ENCODE measurements at places on chromosomes 11 and 22.

DNA sequence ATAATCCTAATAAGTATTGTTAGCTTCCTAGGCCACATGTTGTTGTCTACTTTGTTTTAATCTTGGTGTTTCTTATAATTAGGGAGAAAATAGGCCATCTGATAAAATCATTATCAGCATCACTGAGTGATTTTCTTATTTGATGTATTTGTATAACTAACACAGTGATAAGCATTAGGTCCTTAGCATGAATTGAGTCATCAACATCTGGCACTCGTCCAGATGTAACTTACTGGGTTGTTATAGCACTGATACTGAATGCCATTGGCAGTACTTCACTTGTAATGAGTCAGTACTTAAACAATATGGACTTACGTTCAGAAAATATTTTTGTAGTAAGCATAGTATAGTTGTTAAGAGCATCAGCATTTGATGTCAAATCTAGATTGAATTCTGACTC, 16.2 kb downstream of the API5 start:
- no peak for DNase-seq

- DNase-seq: no peak
Measured at GRCh38 chr11:57490456-57491248, 24.9 kb downstream of the SLC43A1 start.

GRCh38 chr11:112159098-112160065, 4.5 kb downstream of the IL18 start:
- DNase-seq: no peak

DNA sequence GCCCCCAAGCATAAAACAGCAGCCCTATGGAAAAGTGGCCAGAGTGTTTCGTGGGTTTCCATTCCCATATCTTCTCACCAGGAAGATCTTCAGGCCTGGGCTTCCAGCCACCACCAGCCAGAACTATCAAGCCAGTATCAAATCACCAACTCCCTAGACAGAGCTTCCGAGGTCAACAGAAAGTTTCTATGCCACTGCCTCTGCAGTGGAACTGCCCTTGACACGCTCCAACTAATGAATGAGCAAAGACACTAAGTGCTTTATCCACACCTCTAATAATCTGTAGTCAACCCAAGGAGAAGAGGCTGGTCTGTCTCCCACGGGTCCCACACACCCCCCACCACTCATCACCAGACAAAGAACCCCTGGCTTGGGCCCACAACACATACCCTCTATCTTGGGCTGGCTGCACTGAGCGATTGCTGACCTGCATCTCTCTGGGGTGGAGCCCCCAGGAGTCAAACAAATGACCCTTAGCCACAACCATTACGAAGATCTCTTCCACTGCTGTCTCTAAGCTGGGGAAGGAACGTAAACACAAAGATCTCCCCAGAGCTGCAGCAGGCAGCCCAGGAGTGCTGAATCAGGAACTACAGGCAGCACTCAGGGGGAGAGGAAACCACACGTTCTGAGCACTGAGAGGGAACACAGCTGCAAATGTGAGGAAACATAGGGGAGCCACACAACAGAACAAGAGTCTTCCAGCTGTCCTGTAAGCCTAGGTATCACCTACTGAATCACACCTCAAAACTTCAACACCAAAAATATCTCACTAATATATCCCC, 9.7 kb downstream of the OR5AN1 start:
- DNase-seq: no peak

DNA sequence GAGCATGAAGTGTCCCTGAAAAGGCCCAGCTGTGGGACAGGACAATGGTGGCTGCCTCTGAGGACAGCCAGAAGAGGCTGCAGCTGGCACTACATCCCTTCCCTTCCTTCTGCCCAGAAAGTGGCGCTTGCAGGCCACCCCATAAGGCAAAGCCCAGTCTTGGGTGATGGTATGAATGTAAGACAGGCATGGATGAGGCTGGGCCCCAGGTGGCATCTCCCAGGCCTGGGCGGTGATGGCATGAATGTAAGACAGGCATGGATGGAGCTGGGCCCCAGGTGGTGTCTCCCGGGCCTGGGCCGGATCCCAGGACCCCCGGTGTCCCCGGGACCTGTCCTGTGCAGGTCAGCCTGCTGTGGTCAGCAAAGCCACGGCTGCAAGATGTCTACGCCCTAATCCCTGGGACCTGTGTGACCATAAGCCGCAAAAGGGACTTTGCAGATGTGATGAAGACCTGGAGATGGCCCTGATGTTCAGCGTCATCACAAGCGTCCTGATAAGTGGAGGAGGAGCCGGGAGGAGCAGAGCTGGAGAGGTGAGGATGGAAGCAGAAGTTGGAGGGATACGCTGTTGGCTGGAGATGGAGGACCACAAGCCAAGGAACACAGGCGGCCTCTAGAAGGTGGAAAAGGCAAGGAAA, 181.1 kb downstream of the CTTN start:
- no peak for DNase-seq

GRCh38 chr11:93326681-93327080, 3.9 kb upstream of the DEUP1 start:
- DNase-seq: no peak

DNA sequence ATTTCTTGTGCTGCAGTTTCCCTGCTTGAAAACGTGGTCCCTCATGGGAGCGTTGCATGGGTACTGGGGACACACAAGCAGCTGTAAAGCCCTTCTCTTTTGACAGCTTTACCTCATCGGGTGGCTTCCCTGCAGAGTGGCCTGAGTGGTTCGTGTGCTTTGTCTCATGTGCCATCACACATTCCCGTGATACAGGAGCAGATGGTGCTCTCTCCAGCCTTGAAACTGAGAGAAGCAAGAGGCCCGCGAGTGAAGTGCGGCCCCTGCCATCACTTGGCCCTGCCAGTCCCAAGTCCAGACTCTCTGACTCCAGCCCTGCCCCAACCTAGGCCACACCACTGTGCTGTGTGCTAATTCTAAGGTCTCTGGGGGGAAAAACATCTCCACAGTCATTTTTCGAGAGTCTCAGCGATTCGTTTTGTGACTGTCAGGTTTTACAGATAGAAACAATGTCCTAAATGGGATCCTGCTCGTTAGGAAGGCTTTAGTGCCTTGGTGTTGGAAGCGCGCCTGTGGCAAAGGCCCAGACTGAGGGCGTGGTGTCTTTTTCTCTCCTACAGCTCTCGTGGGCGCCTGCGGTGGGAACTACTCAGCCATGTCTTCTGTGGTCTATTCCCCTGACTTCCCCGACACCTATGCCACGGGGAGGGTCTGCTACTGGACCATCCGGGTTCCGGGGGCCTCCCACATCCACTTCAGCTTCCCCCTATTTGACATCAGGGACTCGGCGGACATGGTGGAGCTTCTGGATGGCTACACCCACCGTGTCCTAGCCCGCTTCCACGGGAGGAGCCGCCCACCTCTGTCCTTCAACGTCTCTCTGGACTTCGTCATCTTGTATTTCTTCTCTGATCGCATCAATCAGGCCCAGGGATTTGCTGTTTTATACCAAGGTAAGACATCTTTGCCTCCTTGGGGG, 64.2 kb downstream of the KREMEN1 start:
- DNase-seq: peak; percentile 4

DNA sequence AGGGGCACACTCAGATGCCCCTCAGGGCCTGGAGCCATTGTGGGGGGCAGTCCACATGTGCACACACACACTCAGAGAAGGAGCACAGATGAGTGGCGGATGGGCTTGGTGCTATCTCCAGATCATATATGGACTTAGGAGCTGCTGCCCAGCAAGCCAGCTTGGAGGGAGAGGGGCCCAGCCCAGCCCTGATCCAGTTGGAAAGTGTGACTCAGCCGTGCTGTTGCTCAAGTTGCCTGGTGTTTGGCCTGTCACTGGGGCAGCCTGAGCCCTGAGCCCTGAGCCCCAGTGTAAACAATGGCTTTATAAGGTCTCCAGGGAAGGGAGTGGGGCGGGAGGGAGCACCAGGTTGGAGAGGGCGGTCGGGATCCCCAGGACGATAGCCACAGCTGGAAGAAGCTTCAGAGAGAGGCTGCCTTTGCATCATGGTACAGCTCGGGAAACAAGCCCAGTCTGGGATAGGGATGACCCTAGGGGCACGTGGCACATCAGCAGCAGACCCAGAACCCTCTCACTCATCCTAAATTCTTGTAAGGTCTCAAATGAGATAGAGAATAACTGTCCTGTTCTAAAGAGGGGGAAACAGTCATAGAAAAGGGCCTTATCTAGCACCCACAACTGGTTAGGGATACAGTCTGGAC, 4.8 kb downstream of the SELENOM start:
- no peak for DNase-seq

DNA sequence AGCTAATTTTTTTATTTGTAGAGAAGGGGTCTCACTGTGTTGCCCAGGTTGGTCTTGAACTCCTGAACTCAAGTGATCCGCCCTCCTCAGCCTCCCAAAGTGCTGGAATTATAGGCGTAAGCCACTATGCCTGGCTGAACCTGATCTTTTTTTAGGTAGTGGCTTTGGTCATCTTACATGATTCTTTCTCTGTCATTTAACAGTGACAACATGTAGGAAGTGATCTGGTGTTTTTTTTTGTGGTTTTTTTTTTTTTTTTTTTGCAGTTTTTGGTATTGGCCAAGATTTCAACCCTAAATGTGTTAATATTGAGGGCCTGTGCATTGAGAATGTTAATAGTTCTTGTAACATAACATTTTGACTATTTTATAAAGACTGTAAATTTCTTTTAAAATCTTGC, 8.0 kb upstream of the FERMT3 start:
- DNase-seq: no peak

- no peak for DNase-seq
Measured at GRCh38 chr11:121425828-121426227, 26.3 kb upstream of the SORL1 start.

DNA sequence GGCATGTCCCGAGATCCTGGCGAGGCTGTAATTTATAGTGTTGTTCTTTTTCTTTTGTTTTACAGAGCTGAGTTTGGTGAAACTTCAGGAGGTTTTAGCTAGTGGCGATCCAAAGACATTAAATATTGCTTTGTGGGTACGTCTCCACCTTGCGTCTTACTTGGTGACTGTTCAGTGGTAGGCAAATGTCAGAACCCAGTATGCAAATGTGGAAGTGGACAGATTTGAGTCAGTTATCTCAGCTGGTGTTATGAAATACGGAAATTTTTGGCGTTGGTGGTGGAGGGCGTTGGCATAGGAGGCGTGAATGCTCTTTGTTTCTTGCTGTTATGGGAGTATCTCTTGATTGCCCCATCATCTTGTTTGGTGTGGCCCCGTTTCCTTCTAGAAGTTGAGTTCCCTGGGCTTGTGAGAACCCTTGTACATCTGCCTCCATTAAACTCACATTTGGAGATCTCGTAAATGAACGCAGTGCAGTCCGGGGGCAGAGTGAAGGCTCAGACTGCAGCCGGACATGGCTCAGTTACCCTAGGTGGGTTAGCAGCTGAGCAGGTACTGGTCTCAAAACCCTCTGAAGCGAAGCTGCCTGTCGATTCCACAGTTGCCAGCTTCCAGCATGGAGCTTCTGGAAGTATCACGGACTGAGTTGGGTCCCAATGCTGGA, 39.9 kb downstream of the PTPRJ start:
- no peak for DNase-seq

- no peak for DNase-seq
Measured at GRCh38 chr11:1717745-1718144, 20.8 kb downstream of the KRTAP5-6 start.

- DNase-seq: no peak
Measured at GRCh38 chr11:31326470-31327148, 42.9 kb downstream of the DCDC1 start.

DNA sequence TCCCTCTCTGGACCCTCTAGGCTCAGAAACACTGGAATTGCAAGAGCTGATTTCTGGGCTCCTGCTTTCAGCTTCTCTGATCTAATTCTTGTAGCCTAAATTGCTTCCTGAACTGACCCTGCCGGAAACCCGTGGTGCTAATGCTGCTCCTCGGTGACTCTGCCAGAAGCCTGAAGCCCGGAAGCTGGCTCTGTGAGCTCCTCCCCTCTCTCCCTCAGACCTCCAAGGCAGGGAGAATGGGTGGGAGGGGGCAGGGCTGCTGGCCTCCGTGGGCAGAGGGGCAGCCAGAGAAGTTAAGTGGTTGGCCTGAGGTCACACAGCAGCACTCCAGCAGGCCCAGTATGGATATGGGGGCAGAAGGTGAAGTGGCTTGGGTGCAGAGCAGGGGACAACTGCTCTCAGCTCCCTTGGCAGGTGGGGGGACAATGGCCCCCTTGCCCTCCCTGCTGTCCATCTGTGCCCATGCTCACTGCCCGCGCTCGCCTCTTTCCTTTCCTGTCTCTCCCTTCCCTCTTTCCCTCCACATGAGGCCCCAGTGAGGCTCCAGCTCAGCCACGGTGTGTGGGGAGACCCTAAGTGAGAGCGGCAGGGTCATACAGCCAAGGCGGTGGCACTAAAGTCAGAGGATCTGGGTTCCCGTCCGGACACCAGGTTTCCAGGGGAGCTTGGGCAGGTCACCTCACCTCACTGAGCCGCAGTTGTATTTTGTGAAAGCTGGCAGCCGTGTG, 16.2 kb downstream of the CAPN5 start:
- DNase-seq: no peak

DNA sequence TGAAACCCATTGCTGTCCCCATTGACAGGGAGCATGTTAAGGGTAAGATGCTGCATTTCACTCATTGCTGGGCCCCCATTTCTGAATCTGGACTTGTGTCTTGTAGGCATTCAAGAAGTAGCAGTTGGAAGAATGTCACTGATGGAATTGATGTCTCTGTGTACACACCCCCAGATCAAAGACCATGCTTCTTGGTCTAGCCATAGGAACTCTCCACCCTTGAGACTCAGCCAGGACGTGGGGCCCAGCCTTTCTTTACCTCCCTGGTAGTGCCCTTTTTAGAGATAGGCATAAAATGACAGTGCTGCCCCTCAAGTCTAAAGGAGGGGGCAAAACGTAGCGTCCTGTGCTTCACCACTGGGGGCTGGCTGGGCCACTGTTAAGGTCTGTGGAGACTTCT, 135.1 kb downstream of the TEAD1 start:
- no peak for DNase-seq

- DNase-seq: no peak
Measured at GRCh38 chr11:38156495-38157146, 1558.6 kb upstream of the RAG2 start.

- no peak for DNase-seq
Measured at GRCh38 chr11:124837491-124837856, 27.8 kb upstream of the ROBO3 start.

DNA sequence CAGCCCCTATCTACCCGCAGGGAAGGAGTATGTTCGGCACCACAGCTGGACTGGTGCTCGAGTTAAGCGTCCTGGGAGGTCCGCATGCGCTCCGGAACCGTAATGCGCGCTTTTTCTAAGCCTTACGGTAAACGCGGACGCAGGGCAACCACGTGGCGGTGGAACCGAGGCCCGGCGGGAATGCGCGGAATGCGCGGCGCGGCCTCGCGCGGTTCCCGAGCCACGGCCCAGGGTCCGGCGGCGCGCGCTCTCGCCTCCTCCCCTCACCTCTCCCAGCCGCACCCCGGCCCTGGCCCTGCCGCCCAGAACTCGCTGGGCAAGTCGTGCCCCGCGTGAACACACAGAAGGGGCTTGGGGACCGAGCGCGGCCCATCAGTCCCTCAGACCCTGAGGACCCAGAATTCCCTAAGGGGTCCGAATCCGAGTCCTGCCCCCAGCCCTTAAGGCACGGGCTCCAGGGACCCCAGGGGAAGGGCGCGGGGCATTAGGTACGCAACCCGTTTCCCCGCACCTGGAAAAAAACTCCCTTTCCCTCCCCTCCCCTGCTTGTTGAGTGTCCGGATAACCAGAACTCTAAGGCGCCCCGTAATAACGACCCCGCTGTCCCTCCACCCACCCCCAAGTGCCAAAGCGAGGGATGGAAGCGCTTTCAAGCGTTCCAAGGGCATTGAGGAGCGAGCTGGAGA, 4.3 kb upstream of the CCND1 start:
- DNase-seq: no peak

GRCh38 chr11:94193288-94193687, 64.6 kb downstream of the PANX1 start:
- no peak for DNase-seq

- DNase-seq: no peak
Measured at GRCh38 chr11:10076458-10077141, 217.4 kb downstream of the SBF2 start.

Data from NCI-H187 treated with DMSO at 0.1 percent for 48 hours (cell line).